ELR (cell line): ENCODE measurements at places on chromosomes 11 and 22.

DNA sequence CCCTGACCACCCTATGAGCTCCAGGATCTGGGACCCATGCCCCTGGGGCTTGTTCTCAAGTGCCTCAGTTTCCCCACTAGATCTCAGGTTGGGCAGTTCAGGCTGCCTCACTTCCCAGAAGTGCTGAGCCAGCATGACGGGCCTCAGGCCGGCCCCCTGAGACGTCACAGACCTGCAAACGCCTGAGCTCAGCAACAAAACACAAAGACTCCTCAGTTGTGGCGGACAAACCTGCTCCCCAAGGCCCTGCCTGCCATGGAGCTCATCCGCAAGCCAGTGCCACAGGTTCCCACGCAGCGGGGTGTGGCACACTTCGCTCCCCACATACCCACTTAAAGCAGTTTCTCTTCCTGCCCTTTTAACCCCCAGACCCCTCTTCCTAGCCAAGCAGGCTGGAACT lies 45.2 kb downstream of the NECTIN1 start:
- DNase-seq: no peak

DNA sequence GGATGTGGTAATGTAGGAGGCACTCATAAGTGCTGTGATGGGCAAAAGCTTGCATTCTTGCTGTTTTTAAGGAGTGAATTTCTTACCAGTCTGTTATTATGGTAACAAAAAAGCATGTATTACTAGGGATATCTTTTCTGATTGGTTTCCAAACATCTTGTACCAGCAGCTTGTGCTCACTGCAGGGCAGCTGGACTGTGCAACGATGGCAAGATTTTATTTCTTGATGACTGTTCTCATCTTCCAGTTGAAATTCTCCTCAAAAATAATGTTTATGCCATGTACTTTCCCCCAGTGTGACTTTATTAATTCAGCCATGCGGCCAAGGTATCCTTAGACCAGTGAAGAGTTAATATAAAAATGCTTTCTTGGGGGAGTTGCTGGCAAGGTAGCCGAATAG lies 35.4 kb downstream of the EMSY start:
- no peak for DNase-seq

- DNase-seq: no peak
Measured at GRCh38 chr22:18104566-18104965, 6.0 kb upstream of the TUBA8 start.

- no peak for DNase-seq
Measured at GRCh38 chr11:92240916-92241315, 16.3 kb downstream of the FAT3 start.

GRCh38 chr11:116457336-116458007 lies 315.3 kb downstream of the BUD13 start:
- no peak for DNase-seq

- peak; percentile 28 for DNase-seq
Measured at GRCh38 chr11:64164392-64165312, 1.3 kb downstream of the MACROD1 start.

DNA sequence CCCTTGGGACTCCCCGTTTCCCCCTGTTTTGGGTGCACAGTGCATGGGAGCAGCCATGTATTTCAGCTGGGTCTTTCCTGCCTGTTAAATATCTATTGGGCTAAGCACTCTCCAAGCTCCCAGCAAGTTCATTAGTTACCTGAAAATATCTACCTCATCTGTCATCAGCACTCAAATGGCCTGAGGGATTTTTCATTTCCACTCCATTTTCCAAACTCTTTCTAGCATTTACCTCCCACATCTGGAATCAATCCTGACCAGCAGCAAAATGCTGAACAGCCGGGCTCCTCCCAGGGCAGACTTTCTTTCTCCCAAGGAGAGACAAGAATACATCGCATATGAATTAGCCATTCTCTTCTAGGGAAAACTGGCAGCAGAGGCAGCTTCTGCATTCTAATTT lies 273.5 kb upstream of the MPPED2 start:
- DNase-seq: no peak

GRCh38 chr11:132286106-132286505 lies 915.7 kb downstream of the NTM start:
- no peak for DNase-seq

GRCh38 chr11:9774591-9775397 lies 110.9 kb downstream of the SWAP70 start:
- DNase-seq: peak; percentile 71
